NCI-H1930 (cell line): ENCODE measurements at places on chromosomes 5 and 9.

DNA sequence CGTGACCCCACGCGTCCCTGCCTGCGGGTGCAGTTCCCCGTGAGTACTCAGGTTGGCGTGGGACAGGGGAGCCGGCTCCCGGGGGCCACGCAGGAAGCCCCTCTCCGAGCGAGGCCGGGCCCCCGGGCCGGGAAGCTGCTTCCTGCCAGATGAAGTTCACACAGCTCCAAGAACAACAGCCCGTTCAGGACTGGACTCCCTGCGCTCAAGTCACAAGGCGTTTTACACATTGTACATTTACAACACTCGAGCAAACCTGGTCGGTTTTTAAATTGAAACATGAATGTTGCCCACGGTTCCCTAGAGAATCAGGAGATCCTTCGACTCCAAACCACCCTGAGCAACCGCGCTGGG lies 22.4 kb downstream of the SLC9A3 start:
- DNase-seq = no peak

DNA sequence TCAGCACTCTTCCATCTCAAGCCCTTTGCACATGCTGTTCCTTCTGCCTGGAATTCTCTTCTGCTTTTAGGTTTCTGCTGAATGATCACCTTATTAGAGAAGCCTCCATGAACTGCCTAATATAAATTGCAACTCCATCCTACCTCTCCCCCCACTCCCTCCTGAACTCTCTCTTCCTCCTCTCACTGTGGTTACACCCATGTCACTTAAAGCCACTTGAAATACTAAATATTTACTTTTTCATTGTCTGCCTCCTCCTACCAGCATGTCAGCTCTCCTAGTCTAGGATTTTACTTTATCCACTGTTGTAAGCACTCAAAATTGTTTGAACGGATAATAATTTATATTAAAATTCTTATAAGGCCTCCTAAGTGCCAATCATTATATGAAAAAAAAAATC lies 43.8 kb downstream of the ACTL7B start:
- DNase-seq = no peak

- no peak for DNase-seq
Observed at GRCh38 chr9:123457583-123457982, 101.6 kb downstream of the CRB2 start.

- DNase-seq = no peak
Observed at GRCh38 chr5:32307769-32308194, 5.0 kb downstream of the MTMR12 start.

DNA sequence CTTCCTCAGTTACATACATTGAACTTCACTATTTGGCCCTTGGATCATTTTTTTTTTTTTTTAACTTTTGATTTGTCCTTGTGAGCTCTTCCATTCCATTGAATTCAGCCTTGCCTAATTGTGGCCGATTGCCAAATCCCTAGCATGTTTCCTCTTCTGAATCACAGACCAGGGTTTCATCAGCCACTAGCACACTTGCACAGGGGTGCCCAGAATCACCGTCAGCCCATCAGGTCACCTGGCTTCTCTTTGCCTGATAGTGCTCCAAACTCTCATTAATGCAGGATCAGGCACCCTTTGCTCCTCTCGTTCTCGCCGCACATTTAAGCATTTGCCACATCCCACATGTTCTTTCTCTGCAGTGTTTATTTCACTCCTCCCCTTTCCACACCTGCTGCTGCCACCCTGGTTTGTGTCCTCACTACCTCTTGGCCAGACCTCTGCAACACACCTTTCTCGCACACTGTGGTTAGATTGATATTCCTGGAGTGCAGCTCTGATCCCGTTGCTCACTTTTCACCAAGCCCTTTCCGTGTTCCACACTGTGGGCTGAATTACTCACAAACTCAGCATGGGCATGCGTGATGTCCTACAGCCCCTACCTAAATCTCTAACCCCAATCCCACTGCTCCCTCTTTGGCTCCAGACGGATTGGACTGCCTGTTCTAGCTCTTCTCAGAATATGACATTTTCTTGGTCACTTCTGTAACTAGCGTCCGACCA lies 9.8 kb downstream of the PIK3R1 start:
- DNase-seq = no peak

DNA sequence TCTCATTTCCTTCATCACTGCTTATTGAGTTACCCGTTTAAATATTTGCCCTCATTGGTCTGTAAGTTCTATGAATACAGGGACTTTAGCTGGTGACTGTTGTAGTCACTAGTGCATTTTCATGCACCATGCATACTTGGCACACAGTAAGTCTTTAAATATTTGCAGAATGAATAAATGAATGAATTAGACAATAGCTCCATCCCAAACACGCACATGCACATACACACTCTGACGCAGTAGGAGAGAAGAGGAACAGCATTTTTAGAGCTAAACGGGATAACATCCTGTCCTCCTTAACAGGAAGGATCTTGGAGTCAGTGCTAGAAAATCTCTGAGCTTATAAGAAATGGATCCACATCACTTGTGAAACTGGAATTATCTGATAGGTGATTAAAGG lies 447.7 kb downstream of the KIF4B start:
- DNase-seq = no peak
